ENCODE measurements at places on chromosomes 5 and 9. TPM values are rescaled to one million over a fixed set of nuclear protein-coding genes. Genes with fewer than 3 reads are reported as not detected.

BTNL9 gene
- total RNA-seq: 23.5 TPM

EQTN gene
- not detected for total RNA-seq

PCDHGA10 gene
- 4.8 TPM for total RNA-seq

IFNB1 gene
- not detected for total RNA-seq

GRCh38 chr5:32707418-32707997 is 3.6 kb upstream of the NPR3 start:
- DNase-seq: no peak

- DNase-seq: no peak
Measured at GRCh38 chr9:15735083-15735857, 182.4 kb downstream of the CCDC171 start.

DNA sequence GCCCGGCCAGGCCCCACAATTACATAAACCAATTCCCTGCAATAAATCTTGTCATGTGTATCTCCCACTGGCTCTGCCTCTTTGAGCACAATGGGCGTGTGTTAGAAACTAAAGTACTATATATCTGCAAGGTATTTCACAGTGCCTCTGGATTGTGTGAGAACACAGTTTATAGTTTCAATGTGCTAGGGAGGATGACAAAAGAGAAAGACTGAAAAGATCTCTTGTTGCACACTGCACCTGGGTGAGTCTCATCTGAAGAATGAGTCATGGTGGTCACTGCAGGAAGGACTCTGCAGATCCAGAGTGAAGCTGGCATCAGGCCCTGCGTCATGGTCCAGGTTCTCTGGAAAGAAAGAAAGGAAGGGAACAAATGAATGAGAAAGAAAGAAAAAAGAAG is 20.7 kb upstream of the CTSV start:
- DNase-seq: no peak

DNA sequence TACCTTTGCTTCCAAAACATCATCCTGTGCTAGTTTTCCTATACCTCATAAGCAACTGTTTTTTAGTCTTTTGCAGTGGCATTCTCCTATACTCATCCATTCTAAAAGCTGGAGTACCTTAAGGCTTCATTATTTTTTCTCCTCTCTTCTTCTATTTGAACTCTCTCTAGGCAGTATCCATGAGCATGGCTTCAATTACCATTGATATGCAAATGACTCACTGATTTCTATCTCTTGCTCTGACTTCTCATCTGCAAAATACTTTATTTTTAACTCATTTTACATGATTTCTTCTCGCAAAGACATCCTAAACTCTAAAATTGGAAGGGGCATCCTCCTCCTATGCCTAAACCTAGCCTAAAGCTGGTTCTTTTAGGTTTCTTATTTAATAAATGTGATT is 365.1 kb upstream of the NUDT12 start:
- DNase-seq: no peak

DNA sequence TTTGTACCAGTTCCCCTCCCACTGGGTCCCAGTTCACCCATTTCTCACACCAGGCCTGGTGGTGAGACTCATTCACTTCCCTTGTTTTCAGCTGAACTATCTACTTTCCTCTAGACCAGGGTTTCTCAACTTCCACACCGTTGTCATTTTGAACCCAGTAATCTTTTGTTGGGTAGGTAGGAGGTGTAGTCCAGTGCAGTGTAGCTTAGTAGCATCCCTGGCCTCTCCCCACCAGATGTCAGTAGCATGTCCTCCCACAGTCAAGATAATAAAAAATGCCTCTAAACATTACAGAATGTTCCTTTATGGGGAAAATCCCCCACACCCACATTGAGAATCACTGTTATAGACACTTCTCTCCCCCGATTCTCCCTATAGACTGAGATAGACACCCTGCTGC is 299.1 kb downstream of the EPB41L4A start:
- no peak for DNase-seq

- no peak for DNase-seq
Measured at GRCh38 chr5:31385774-31386537, 145.9 kb downstream of the DROSHA start.

DNA sequence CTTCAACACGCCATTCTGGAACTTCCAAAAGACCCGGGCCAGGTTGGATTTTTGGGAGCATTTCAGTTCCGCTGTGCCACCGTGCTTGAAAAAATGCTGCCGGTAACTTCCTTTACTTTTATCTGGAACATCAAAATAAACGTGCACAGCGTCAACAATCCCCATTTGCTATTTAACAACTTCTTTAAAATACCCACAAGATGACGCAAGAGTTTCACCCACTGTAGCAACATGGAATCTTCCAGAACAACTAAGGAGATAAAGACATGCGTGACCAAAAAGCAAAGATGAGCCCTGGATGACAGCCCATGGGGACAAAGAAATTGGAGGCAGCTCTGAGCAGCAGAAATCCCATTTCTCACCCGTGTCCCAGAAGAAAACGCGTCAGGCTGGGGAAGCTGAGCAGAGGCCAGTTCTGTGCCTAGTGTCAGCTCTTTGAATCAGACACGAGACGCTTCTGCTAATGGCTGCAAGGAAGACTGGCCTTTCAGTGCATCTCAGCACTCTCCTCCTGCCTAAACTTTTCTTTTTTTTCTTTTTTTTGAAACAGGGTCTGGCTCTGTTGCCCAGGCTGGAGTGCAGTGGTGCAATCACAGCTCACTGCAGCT is 61.3 kb downstream of the SECISBP2 start:
- no peak for DNase-seq

GRCh38 chr5:160435532-160435931 is 13.9 kb downstream of the PTTG1 start:
- no peak for DNase-seq
